Fibroblast of skin of back (primary cell): ENCODE measurements at places on chromosomes 3 and 15.

GRCh38 chr3:87548271-87548670, 271.9 kb upstream of the POU1F1 start:
- no peak for DNase-seq

DNA sequence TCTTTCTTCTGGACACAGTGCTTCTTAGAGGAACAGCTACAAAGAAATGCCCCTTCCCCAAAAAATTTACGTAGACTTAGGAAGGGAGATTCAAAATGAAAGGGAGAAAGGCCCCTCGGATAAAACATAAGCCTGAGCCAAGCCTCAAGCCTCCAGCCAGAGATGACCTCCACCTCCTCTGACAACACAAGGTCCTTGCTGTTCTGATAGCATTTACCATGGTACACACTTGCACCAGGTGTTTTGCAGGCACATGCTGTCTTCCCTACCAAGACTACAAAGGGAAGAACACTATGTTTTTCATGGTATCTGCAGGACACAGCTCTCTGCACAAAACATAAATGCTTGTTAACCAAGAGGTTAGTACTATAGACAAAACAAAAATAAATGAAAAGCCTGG, 27.8 kb downstream of the RYK start:
- no peak for DNase-seq

- no peak for DNase-seq
Observed at GRCh38 chr3:194973366-194974000, 287.8 kb downstream of the FAM43A start.

- no peak for DNase-seq
Observed at GRCh38 chr3:38538773-38539353, 42.7 kb downstream of the EXOG start.

DNA sequence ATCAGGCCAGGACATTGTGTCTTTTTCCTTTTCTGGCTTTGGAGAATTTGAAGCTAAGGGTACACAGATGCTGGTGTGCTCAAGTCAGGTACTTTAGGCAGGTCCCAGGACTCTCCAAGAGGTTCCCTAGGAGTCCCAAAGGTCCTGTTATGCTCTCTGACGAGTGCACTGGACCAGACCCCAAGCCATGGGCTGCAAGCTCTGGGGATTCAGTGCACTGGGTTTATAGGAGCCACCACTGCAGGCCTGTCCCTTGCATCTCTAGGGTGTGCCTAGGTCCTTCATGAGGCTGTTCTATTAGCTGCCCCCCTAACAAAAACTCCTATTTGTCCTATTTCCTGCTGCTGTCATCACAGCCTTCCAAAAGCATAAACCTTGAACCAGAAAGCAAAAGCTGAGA, 31.9 kb upstream of the BFSP2 start:
- DNase-seq: no peak

GRCh38 chr15:64775551-64776401, at the start of gene RBPMS2:
RBPMS2 (minus strand) TSS chr15:64775589; CDS start chr15:64775319, 270 bp downstream.
- DNase-seq: no peak

- no peak for DNase-seq
Observed at GRCh38 chr3:185887066-185887465, 50.7 kb downstream of the TRA2B start.

DNA sequence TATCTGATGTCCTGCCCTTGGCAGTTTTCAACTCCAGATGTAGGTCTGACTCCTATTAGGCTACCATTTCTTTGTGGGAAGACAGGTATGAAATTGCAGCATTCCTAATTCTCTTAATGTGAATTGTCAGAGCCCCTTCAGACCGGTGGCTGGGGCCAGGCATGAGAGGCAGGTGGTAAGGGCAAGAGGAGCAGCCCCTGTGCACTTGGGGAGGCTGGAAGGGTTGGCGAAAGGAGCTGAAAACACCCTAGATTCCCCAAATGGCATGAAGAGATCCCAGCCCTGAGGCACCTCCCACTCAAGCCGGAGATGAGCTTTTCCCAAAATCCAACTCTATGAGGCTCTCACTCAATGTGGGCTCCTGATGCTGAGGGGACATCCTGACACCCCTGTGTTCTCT, 453.2 kb downstream of the NR2F2 start:
- no peak for DNase-seq

GRCh38 chr3:38597502-38598060, 51.9 kb downstream of the SCN5A start:
- no peak for DNase-seq

DNA sequence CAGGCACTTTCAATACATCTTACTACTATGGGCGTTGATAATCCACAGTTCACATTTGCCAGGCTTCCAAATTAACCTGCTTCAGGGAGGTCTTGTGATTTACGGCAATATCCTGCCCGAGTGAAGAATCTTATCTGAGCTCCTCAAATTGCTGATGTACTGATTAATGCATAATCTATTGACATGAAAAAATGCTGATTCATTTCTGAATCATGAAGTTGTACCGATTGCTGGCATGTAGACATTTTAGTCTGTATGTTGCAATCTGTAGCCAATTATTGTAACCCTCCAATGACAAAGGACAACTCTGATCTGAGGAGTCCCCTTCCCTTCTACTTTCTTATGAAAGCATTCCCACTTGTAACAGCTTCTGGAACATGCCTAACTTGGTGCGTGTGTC, 97.2 kb downstream of the SEC22A start:
- peak; percentile 7 for DNase-seq

DNA sequence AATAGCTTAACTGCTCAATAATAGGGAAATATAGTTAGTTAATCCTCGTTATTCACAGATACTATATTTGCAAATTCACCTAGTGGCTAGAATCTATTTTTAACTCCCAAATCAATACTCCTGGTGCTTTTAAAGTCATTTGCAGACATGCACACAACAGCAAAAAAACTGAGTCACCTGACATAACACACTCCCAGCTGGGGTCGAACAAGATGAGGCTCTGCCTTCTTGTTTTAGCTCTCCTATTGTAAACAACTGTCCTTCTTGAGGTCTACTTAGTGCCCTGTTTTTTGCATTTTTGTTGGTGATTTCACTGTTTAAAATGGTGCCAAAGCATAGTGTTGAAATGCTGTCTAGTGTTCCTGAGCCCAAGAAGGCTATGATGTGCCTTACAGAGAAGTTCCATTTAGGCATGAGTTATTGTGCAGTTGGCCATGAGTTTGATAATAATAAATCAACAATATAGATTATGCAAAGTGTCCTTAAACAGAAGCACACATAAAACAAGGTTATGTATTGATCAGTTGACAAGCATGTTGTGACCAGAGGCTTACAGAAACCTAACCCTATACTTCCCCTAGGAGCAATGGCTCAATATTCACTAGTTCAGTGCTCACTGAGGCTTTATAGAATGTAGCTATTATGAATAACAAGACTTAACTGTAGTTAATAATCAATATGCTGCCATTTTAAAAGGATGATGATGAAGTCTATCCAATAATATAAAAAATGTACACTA, 18.6 kb downstream of the MAP3K13 start:
- no peak for DNase-seq

DNA sequence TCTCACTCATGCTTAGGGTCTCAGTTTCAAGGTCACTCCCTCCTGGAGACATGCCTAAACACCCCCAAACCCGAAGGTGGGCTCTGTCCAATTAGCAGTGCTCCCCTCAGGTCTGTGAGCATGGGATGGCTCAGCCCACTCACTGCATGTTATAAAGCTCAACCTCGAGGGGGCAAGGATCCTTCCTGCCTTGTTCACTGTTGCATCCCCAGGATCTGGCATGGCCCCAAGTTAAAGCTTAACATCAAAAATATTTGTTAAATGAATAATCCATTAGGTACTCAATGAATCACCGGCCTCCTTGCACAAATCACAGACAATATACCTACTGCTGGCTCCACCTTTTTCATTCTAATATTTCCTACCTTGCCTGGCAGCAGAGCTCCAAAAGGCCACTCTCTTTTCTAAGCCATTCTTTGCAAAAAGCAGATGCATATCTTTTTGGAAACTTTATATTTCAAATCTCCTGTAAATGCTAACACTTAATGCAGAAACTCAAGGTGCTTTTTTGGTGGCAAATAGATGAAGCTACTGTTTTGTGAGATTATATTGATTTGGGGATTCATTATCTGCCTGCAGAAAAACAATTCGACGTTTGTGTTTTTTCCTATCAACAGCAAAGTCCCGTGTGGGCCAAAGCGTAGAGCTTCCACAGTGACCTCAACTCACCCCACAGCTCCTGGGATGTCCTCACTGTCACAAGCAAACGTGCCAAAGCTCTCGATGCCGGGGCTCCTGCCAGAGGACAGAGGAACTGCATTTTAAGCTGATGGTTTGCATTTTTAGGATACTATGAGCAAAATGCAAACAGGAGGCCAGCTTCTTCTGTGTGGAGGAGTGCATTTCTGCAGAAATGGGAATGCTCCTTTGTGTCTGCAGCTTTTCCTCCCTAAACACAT, 35.4 kb downstream of the PCOLCE2 start:
- DNase-seq: peak; percentile 74

- peak; percentile 85 for DNase-seq
Observed at GRCh38 chr3:161913786-161914389, 417.3 kb downstream of the OTOL1 start.

GRCh38 chr15:99507016-99507503, 58.7 kb upstream of the MEF2A start:
- DNase-seq: no peak

GRCh38 chr3:155912579-155913190, 42.2 kb downstream of the GMPS start:
- DNase-seq: peak; percentile 74

DNA sequence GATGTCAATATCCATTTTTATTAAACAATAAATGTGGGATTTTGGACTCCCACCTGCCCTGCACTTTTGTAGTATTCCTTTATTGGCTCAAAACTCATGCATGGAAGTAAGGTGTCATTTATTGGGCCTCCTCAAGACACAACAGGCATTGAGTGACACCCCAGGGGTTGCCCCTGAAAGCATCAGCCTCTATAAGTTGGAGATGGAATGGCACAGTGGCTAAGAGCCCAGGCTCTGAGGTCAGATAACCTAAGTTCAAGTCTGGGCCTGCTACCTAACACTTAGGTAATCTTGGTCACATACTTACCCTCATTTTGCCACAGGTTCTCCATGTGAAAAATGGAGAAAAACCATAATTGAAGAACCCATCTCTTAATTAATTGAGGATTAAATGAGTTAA, 4.6 kb downstream of the CAPN3 start:
- DNase-seq: no peak

DNA sequence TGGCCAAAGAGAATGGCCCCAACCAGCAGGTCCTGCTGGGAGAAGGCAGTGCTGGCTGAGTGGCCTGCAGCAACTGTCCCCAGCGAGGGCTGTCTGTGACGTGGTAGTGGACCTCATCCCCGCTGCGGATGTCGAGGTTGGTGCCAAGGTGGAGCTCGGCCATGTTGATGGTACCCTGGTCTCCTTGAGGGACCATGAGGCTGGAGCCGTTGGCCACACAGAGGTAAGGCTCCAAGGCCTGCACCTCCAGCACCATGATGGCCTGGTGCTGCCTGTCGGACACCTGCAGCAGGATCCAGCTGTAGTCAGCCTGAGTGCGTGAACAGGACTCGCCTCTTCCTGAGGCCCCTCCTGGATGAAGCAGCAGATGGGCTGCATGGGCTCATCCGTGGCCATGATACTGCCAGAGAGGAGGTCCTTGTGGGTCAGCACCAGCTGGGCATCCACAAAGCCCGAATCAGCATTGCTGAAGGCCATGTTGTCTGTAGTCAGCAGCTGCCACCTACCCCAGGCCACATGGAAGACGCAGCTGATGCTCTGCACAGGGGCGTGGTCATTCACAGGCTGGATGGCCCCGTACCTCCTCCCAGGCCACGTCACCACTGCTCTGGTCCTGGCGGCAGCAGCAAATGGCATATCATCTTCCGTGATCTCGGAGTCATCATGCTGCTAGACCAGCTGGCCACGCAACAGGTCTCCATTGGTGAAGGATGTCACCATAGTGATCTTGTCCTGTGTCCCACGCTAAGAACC, 167.5 kb downstream of the GOLGA6L4 start:
- DNase-seq: no peak

- DNase-seq: no peak
Observed at GRCh38 chr3:56747150-56747549, 54.6 kb downstream of the ARHGEF3 start.

- no peak for DNase-seq
Observed at GRCh38 chr3:197573048-197573767, 17.4 kb upstream of the BDH1 start.

DNA sequence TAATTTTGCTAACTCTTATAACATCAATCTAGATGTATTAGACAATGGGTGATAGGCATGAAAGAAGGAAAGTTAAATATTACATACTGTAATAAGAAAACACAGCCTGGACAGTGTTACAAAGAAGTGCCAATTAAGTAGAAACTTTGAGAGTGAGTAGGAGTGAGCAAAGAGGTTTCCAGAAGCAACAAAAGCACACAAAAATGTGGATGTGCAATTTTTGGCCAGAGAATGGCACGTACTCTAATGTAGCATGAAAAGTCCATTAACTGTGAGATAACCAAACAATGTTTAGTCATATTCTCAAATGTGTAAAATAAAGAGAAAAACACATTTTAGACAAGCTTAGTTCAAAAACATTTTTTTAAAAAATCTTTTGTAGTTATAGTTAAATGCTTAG, 567.3 kb downstream of the ROBO1 start:
- no peak for DNase-seq

DNA sequence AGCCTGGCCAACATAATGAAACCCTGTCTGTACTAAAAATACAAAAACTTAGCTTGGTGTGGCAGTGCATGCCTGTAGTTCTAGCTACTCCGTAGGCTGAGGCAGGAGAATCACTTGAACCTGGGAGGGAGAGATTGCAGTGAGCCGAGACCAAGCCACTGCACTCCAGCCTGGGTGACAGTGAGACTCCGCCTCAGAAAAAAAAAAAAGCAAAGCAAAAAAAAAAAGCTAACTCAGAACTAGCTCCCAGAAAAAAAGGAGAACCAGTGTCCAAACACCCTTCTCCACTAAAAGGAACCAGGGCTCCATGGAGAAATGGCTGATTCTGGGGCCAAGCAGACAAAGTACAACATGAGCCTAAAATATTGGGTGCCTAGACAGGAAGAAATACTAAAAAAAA, 16.7 kb upstream of the CRTC3 start:
- DNase-seq: no peak

- DNase-seq: no peak
Observed at GRCh38 chr3:9881441-9881840, 1.4 kb upstream of the CIDEC start.

DNA sequence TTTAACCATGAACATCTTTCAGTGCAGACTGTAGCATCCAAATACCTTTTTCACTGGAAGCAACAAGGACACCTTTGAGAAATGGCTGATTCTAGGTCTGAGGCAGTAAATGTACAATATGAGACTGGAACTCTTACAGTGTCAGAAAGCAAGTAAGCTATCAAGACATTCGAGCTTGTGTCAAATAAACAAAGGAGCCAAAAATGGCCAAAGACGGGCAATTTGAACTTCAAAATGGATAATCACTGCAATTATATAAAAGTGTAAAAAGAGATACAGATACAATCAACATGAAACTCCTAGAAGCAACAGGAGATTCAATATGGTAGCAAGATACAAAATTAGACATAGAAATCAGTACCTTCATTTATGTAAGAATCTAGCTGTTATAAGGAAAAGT, 138.5 kb upstream of the CCDC54 start:
- no peak for DNase-seq

GRCh38 chr3:154089421-154090420, 31.5 kb upstream of the ARHGEF26 start:
- peak; percentile 3 for DNase-seq
